ENCODE measurements at places on chromosomes 6 and 20. TPM values are rescaled to one million over a fixed set of nuclear protein-coding genes. Genes with fewer than 3 reads are reported as not detected.

DNA sequence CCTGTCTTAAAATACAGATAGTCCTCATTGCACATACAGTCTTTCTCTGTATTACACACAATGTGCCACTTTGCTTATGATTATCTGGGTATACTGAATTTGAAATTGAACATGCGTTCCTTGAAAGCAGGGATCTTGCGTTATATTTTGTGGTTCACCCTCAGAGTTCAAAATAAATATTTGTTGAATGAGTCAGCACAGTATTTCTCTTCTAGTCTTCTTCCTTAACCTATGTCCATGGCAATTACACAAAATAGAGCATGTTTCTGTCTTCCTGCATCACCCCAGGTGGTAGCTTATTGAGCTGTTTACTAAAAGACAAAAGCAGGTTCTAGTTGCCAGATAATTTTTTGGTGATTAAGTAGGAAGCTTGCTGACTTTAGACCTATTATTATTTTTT lies 272.9 kb upstream of the FERMT1 start:
- H3K27me3 ChIP-seq, result no peaks in the 10 kb centered on the region
- H3K4me3 ChIP-seq, result no peak overlapping the region

Gene FKBP1C
- total RNA-seq, result 0.89 TPM

DNA sequence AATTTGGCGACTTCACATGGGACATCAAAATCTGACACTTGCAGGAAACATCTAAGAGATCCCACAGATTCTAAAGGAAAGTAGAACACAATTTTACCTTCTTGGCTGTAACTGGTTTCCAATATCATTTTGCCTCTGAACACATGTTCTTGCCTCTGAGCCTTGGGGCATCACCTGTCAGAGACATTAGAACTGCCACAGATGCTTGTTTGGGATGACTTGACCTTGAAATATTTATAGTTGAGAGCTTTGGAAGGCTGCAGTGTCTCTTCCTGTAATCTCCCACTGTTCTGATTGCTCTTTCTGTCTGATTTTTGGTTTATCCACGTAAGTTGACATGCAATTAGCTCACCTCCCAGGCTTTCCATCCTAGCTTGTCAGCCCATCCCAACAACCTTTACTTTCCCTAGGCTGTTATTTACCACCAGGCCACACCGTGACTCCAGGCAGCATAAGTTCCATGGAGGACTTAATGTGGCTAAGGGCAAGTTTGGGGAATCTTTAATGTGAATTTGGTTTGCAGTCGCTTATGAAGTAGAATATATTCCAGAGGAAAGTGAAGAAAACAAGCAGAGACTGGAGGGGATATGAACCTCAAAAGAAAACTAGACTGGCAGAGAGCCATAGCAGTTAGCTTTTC lies 256.5 kb upstream of the RIN2 start:
- DNase-seq, result no peak
- H3K27me3 ChIP-seq, result no peaks in the 10 kb centered on the region
- no peaks in the 10 kb centered on the region for H3K4me1 ChIP-seq

Gene CNBD2
- total RNA-seq, result 4.0 TPM

Gene PCSK2
- 11.5 TPM for total RNA-seq

- peak overlapping the region; percentile 1 for H3K27ac ChIP-seq
- H3K4me1 ChIP-seq, result peaks cover 34% of the 10 kb centered on the region
- no peak for DNase-seq
- H3K4me3 ChIP-seq, result no peak overlapping the region
- peaks cover 18% of the 10 kb centered on the region for H3K27me3 ChIP-seq
- H3K36me3 ChIP-seq, result no peaks in the 10 kb centered on the region
These were observed 66.6 kb downstream of the NHLRC1 start for GRCh38 chr6:18055714-18056382.

GRCh38 chr6:14857501-14857900 lies 388.4 kb upstream of the JARID2 start:
- H3K27me3 ChIP-seq, result peaks cover 5% of the 10 kb centered on the region
- H3K4me1 ChIP-seq, result peaks cover 8% of the 10 kb centered on the region
- H3K27ac ChIP-seq, result no peak overlapping the region
- no peaks in the 10 kb centered on the region for H3K36me3 ChIP-seq

DNA sequence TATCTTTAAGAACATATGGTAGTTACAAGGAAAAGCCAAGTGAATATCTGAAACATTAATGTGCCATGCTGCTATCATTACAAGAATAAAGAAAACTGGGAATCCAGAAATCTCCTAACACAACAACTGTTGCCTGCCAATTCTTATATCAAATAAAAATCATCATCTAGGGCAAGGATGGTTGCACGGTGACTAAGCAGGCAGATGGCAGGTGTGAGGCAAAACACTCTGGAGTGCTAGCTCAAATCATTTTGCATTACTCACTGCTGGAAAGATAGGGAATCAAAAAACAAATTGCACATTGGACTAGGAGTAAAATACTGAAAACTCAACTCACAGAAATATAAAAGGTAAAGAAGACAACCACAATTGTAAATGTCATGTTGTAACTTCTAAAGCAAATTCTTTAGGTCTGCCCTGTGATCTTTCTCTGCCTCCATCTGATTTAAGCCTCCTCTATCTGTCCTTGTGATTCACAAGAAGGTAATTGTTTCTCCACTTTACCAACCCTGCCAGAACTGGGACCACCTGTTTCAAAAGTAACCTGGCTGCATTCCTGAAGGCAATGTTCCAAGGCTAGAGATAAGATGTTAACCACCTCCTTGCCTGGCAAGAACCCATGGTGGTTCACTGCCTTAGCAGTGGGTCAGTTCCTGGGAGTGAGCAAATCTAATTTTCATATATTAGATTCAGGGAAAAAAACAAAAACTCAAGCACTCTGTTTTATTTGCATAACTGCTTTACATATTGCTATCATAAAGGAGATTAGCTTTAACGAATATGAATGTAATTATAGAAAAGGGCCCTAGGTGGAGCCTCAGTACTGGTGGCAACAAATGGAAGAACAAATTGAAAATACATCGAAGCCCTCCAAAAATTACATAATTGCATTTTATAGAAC lies 33.1 kb upstream of the LCA5 start:
- peaks cover 61% of the 10 kb centered on the region for H3K4me1 ChIP-seq
- no peaks in the 10 kb centered on the region for H3K27me3 ChIP-seq
- DNase-seq, result peak; percentile 59
- peaks cover 2% of the 10 kb centered on the region for H3K36me3 ChIP-seq

DNA sequence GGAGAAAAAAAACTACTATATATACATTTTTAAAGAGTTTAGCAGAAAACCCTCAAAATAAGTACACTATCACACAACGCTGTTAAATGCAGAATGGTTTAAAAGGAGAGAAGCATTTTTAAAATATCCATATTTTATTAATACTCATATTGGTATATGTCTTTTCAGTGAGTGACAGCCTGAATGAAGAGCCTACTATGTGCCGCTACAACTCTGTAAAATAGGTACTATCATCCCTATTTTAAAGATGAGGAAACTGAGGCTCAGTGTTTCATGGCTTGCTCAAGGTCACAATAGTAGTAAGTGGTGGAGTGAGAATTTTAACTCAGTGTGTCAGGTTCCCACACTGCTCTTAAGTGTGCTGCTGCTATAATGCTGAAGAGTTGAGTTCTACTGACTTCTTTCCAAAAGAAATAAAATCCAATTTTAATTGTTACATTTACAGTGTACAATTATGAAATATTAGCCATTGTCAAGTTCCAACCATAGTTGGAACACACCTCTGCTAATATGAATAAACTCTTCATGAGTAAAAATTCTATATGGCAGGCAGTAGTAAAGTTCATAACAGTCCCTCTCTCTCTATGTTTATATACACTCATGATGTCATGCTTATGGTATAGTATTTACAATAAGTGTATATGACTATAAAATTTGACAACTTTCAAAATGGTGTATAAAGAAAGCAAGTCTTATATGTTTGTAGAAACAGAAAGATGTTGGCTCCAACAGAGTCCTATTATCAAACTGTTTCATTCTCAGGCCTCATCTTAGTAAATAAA lies 3.1 kb downstream of the FAM184A start:
- no peak overlapping the region for H3K27ac ChIP-seq
- no peak for DNase-seq
- no peak overlapping the region for H3K4me3 ChIP-seq
- H3K27me3 ChIP-seq, result no peaks in the 10 kb centered on the region
- H3K36me3 ChIP-seq, result no peaks in the 10 kb centered on the region
- peaks cover 25% of the 10 kb centered on the region for H3K4me1 ChIP-seq

Gene SOX18
- not detected for total RNA-seq

GRCh38 chr6:123309130-123309529 lies 313.1 kb downstream of the CLVS2 start:
- no peak for DNase-seq
- H3K4me1 ChIP-seq, result peaks cover 11% of the 10 kb centered on the region
- no peaks in the 10 kb centered on the region for H3K36me3 ChIP-seq
- H3K27ac ChIP-seq, result no peak overlapping the region
- H3K4me3 ChIP-seq, result no peak overlapping the region
- H3K27me3 ChIP-seq, result no peaks in the 10 kb centered on the region

- no peak for DNase-seq
- H3K4me3 ChIP-seq, result no peak overlapping the region
- no peaks in the 10 kb centered on the region for H3K27me3 ChIP-seq
- no peak overlapping the region for H3K27ac ChIP-seq
- H3K36me3 ChIP-seq, result peaks cover 2% of the 10 kb centered on the region
These were observed 20.5 kb downstream of the NPEPL1 start for GRCh38 chr20:58712806-58713731.

GRCh38 chr6:110357664-110358552 lies at the start of gene METTL24:
Gene METTL24, minus strand, starts transcription at chr6:110358349. Its CDS starts 77 bp downstream, at chr6:110358272.
- H3K36me3 ChIP-seq, result peaks cover 1% of the 10 kb centered on the region
- H3K4me1 ChIP-seq, result peaks cover 71% of the 10 kb centered on the region
- no peaks in the 10 kb centered on the region for H3K27me3 ChIP-seq
- peak within 1 kb of the TSS; percentile 83 for H3K27ac ChIP-seq
- peak within 1 kb of the TSS; percentile 82 for H3K4me3 ChIP-seq
- peak; percentile 64 for DNase-seq

Gene HLA-DRB5
- 0.60 TPM for total RNA-seq

DNA sequence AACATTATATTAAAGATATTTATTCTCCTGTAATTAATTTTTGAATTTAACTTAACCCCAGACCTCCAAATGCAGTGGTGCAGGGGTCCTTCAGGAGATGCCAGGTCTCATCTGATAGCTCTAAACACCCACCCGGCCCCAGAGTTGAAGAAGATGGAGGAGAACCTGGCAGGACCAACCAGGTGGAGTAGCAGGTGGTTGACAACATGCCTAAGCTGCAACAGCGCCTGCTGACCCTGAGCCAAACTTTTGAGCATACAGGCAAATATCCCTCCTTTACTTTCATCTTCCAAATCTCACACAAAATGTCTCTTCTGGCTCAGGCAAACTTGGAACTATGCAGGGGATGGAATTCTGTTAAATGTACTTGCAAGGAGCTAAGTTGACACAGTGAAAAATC lies 145.3 kb upstream of the TCF21 start:
- H3K27ac ChIP-seq, result no peak overlapping the region
- H3K36me3 ChIP-seq, result no peaks in the 10 kb centered on the region
- DNase-seq, result no peak
- peaks cover 17% of the 10 kb centered on the region for H3K4me1 ChIP-seq
- no peak overlapping the region for H3K4me3 ChIP-seq
